ENCODE measurements at places on chromosomes 16 and 17.

- no peak for DNase-seq
Measured at GRCh38 chr17:9074131-9074530, 52.8 kb downstream of the NTN1 start.

DNA sequence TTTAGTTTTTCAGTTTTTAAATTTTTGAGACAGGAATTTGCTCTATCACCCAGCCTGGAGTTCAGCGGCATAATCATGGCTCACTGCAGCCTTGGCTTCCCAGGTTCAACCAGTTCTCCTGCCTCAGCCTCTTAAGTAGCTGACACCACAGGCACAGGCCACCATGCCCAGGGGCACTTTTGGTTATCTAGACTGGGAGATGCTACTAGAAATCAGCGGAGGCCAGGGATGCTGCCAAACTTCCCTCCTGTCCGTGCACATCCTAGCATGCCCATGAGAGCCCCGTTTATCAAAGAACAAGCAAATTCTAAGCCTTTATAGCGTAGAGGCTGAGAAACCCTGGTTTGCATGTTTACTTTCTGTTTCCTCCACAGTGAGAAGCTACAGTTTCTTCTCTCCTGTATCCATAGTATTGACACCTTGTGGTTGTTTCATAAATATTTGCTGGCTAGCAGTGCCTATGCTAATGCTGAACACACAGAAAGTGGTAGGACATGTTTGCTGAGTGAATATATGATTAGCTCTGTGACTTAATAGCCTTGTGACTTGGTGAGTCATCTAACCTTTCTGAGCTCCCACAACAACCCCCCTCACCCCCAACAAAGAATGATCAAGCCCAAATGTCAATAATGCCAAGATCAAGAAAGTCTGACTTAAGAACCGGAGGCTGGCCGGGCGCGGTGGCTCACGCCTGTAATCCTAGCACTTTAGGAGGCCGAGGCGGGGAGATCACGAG, 39.2 kb upstream of the MAF start:
- DNase-seq = no peak

- DNase-seq = no peak
Measured at GRCh38 chr16:49419862-49420261, 46.3 kb downstream of the C16orf78 start.

GRCh38 chr16:66521951-66522771, 27.8 kb downstream of the TK2 start:
- DNase-seq = no peak

- DNase-seq = no peak
Measured at GRCh38 chr16:55559233-55559632, 7.3 kb upstream of the CAPNS2 start.

DNA sequence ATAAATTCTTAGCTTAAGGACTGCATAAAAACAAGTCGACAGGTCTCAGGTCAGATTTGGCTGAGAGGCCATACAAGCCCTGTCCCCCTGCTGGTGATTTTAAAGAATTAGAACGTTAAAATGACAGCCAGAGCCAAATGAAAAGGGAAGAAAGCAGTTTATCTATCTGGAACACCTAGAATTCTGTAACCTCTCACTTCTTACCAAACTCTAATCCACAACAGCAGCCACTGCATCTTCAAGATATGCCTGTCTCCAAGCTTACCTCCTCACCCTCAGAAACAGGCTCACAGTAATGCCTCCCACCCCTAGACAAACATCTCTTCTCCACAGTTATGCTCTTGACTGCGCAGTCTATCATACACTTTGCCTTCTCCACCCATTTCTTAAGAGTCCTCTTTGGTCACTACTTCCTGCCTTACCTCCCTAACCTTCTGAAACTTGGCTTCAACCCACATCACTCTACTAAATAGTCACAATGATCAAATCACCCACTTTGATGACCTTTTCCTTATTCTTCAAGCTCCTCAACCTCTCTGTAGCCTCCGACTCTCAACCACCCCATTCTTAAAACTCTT, 14.2 kb downstream of the ANKFY1 start:
- DNase-seq = no peak

GRCh38 chr17:3937359-3937758, 21.1 kb upstream of the P2RX1 start:
- DNase-seq = no peak

GRCh38 chr16:21593530-21594289, 5.7 kb upstream of the METTL9 start:
- no peak for DNase-seq

DNA sequence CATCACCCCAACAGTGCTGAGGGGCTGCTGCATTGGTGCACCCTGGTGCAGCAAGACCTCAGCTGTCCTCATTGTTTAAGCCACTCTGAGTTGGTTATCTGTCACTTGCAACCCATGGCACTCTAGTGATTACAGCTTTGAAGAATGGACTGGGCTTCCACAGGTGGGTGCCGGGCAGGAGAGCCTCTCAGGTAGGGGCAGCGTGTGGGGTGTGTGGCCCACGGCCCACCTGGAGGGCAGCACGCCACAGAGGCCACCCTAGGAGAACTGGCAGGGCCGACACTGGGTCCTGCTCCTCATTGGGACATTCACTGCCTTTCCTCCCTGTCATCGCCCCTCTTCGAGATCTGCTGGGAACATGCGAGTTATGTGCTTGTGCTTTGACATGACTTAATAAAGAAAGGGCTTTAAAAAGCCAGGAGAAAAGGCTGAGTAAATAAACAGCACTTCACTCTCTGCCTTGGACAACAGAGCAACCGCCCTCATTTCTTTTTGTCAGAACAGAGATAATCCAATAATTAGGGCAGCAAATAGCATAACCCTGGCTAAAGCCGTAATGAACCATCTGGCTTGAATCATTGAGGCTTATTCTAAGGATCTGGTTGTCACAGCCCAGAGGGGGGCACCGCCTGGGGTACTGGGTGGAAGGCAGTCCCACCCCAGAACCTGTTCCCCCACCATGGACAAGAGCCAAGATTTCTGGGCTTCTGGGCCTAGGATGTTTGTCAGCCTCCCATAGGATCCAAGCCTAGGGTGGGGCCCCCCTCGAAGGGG, 3.0 kb downstream of the DOC2B start:
- DNase-seq = no peak

DNA sequence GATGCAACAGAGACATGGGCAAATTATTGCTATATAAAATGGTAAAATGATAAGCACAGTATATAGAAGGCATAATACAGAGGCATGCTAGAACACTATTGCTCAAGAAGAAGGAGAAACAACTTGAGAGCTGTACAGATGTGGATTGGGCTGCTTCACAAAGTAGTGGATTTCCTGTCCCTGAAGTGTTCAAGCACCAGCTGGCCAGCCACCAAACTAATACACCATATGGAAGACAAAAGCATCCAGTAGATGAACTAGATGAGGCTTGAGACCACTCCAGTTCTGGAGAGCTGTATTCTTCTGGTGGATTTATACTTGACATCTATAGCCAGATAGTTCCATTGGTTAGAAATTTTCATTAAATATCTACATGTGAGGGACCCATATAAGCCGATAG, 134.1 kb upstream of the GNAO1 start:
- DNase-seq = no peak

DNA sequence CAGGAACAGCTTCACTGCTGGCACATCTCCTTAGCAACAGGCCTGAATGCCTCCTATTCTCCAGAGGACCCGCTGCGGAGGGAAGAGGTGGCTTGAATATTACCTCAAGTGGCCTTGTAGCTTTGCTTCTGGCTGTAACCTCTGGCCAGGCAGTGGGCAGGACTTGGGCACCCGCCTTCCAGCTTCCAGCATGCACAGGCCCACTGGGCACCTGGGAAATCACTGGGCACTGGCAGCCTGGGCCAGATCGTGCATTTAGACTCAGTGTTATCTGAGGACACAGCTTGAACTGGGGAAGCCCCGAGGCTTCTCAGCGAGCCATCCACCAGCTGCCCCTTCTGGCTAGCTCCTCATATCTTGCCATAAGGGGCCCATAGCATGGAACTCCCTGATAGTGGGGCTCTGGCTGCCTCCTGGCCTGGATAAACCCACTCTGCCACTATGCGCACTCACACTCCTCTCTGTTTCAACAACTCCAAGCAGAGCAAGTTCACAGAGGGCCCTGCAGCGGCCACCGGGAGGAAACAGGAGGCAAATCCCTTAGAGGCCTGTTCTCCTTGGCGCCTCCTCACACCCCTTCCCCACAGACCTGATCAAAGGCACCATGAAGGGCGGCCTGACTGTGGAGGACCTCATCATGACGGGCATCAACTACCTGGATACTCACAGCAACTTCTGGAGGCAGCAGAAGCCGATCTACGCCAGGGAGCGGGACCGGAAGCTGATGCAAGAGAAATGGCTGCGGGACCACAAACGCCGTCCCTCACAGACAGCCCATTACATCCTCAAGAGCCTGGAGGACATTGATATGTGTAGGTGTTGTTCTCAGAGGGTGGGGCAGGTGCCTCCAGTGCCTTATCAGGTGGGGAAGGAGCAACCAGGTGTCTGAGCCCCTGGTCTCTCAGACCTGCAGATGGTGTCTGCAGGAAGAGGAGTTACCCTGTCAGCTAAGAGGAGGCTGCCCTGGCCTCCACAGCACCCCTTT, 7.8 kb downstream of the ODAD4 start:
- DNase-seq = no peak

DNA sequence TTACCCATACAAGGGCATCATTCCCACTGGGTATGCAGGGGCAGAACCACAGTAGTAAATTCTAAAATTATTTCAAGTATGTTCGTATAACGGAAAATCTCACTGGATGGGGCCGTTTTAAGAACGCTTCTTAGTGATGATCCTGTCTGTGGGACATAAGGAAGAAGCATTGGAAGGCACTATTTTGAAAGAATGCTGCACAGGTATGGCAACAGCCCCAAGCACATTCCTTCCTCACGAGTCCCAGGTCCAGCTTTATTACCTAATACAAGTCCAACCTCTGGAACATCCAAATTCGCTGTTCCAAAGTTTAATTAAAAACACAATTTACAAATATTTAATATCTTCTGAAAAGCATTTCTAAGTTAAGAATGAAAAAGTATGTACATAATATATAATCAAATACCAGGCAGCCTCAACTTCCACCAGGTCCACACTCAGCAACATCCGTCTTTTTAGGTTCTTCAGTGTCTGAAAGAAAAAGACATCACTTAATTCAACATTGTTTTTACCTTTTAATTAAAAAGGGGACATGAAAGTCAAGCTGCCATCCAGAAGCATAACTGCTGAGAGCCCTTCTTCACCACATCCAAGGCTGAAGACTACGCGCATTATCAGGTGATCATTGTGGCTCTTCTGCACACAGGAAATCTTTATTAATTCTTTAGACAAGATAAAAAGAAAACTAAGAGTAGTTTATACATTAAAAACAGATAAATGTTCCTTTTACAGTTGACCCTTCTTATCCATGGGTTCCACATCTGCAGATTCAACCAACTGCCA, 49.8 kb downstream of the BRD7 start:
- DNase-seq = no peak

DNA sequence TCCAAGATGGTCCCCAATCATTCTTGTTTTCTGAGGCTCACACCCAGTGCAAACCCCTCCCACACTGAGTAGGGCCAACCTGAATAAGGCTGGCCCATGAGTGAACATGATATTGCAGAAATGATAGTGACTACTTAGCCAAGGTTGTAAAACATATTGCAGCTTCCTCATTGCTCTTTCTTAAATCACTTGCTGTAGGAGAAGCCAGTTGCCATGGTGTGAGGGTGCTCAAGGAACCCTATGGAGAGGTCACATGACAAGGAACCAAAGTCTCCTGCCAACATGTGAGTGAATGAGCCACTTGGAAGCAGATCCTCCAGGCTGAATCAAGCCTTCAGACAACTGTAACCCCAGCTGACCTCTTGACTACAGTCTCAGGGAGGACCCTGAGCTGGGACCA, 191.4 kb downstream of the RGS9 start:
- no peak for DNase-seq

- no peak for DNase-seq
Measured at GRCh38 chr16:78549366-78549765, 449.9 kb downstream of the WWOX start.

DNA sequence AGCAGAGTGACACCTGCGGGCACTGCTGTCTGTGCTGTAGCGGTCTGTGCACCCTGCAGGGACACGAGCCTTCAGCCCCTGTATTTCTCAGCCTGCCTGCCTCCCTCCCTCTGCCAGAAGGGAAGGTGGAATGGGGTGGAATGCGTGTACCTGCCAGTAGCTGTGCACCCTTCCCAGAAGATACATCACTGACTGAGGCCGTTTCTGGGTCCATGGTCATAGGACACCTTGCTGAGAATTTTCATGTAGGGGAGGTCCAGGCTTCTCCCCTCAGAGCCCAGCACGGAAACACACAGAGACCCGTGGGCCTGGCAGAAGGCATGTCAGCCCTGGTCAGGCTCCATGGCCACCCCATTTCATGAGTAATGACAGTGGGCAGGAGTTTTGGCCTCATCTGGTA, 16.5 kb downstream of the DBNDD1 start:
- no peak for DNase-seq

DNA sequence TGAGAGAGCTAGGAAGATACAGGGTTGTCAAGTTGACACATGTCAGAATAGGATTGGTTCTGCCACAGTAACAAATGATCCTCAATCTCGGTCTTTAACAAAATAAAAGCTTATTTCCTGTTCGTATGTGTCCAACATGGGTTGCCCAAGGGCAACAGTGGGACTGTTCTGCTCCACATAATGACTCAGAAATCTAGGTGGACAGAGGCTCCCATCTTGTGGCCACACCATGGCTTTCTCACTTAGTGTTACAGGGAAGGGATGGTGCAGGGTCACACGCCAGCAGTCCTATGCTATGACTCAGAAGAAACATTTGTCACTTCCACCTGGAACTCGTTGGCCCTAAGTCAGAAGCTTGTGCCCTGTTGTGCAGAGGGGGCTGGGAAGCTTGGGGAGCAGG, 364.9 kb downstream of the SNX29 start:
- DNase-seq = no peak

GRCh38 chr17:4038076-4038475, 73.8 kb upstream of the ATP2A3 start:
- no peak for DNase-seq

DNA sequence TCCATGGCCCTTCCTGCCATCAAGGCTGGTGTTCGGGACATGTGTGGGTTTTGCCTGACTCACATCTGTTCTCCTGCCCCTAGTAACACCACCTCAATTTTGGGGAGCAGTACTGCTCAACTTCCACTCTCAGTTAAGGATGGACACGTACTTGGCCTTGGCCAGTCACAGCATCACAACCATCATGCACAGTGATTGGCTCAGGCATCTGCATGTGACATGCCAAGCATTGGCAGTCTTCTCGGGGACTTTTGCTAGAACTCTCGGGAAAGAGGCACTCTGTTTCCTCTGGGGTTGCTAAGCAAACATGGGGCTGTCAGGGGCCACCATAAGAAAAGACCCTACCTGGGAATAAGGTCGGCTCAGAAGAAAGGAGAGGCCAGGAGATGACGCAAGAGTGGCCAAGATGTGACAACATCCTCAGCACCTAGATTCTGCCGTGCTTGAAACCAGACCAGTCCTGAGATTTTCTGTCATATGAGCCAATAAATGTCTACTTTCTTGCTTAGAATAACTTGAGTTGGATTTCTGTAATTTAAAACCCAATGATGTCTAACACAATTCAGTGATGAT, 11.9 kb upstream of the KDM8 start:
- no peak for DNase-seq

GRCh38 chr16:57165938-57166337, 19.9 kb downstream of the PSME3IP1 start:
- no peak for DNase-seq

- DNase-seq = no peak
Measured at GRCh38 chr17:62673614-62674362, 46.3 kb downstream of the MRC2 start.

- DNase-seq = no peak
Measured at GRCh38 chr17:16243385-16243784, 26.4 kb downstream of the PIGL start.

GRCh38 chr16:85400305-85401205, 212.6 kb upstream of the GSE1 start:
- no peak for DNase-seq

Data from iPS DF 6.9 (cell line).